Pulmonary artery endothelial cell (primary cell): ENCODE measurements at places on chromosomes 6 and 20. TPM values are rescaled to one million over a fixed set of nuclear protein-coding genes. Genes with fewer than 3 reads are reported as not detected.

AKIRIN2 gene
- 18.5 and 20.3 TPM in 2 replicates for total RNA-seq

MED23 gene
- 30.3 and 37.4 TPM in 2 replicates for total RNA-seq

FOXQ1 gene
- total RNA-seq = not detected in 2 replicates

LY6G6C gene
- not detected in 2 replicates for total RNA-seq

GMEB2 gene
- 10.0 and 10.5 TPM in 2 replicates for total RNA-seq

DNA sequence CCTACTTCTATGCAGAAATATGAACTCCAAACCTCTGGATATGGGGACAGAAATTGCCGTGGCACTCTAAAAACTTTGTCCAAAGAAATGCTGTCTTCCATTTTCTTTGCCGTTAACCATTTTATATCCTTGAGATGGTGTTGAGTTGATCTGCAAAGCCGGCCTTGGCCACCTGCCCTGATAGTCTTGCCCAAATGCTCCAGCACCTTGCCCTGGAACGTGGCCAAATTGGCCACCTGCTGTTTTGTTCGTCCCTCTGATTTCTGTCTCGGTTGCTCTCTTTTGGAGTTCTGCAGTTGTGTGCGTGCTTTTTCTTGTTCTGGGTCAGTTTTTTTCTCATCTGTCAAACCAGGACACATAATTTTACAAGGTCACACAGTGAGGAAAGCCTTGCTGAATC, 239.7 kb upstream of the GMDS start:
- no peak for DNase-seq

- no peak for DNase-seq
Observed at GRCh38 chr20:42204109-42204660, 586.0 kb upstream of the CHD6 start.

- no peak for DNase-seq
Observed at GRCh38 chr20:19944772-19945459, 72.2 kb upstream of the NAA20 start.

GRCh38 chr6:116388924-116389323, 18.2 kb downstream of the DSE start:
- no peak for DNase-seq

DNA sequence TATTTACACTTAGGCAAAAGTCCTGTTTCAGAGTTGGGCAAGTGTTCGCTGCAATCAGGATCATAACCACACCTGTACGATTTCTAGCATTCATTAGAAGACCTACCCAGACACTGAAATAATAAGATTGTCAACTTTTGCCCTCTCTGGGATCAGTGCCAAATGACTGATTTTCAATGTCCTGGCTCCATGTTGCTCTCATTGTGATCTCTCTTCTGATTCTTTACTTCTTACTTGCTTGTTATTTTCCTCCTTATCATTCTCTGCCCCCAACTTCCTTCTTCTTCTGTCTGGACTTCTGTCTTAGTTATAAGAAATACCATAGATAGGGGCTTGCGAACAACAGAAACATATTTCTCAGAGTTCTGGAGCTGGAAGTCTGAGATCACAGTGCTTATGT, 94.4 kb upstream of the BMP2 start:
- peak; percentile 75 for DNase-seq

- DNase-seq = no peak
Observed at GRCh38 chr20:40293740-40294139, 395.3 kb downstream of the MAFB start.

DNA sequence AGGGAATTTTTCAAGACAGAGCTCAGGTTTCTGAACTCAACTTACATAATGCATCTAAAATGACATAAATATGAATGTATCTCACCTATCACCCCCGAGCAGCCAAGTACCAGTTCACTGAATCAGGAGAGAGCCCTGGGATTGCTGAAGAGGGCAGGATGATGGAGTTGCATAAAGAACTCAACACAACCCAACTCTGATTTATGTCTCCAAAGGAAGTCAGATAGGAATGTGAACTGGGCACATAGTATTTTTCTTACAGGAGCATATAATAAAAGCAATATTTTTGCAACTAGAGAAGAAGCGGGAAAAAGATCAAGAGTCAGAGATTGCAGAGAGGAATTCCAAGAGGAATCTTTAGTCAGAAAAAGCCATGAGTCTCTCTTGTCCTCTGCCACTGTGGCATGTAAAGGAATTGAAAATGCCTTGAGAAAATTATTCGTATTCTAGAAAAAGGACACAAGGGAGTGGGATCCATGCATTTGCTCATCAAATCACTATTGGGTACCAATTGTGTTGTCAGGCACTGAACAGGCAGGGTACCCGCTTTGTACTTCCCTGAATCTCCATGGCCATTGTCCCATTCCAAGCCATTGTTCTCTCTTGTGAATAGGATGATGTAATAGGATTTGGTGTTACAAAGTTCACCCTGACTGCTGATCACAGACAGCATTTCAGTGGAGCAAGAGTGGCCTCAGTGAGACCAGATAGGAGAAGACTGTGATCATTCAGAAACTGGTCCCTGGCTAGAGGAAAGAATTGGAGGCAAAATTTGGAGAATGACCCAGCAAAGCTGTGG, 16.3 kb downstream of the RIN2 start:
- no peak for DNase-seq

DNA sequence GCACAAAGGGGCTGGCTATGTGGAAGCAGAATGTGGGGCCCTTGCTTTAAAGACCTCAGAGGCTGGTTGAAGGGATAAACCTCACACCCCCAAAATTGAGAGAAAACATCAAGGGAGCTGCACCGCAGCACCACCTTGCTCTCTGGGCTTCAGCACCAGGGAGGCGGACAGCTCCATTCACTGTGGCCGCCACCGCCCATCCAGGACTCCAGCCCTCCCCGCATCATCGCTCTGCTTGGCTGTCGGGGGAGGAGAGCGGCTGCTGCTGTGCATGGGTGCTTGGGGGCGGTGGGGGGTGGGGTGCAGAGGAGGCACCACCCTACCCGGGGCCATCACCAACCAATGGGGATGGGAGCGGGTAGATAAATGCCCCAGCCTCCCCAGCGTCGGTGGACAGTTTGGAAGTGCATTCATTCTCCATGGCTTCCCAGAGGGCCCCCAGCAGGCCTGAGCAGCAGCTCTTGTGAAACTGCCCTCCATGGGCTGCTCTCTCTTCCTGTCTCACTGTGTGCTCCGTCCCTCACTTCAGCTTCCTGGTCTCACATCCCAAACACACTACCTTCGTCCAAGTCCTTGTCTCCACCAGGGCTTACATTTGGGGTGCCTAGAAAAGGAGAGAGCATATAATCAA, 75.7 kb upstream of the BHLHE23 start:
- no peak for DNase-seq

DNA sequence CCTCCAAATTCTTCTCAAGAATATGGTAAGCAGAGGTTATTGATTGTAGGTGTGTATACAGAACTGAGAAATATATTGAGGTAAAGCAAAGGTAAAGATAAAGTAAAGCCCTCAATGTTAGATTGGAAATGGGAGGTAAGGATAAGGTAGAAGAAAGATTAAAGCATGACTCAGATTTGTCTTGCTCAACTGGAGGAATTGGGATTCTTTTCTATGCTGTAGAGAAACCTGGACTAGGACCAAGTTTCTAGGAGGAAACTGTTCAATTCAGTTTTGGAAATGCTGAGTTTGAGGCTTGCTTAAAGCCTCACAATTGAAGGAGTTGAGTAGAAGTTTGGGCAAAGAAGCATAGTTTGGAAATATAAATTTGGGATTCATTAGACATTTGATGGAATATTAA, 634.0 kb upstream of the PTCHD4 start:
- no peak for DNase-seq

DNA sequence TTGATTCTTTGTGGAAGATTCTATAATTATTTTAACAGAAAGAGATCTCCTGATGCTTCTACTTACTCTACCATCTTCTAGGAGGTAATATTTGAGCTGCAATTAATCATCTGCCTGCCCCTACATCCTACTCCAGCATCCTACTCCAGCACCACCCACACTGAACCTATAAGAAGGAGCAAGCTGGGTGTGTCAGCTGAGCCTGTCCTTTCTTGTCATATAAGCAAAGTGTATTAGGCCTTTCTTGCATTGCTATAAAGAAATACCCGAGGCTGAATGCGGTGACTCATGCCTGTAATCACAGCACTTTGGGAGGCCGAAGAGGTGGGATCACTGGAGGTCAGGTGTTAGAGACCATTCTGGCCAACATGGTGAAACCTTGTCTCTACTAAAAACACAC, 84.2 kb upstream of the ARG1 start:
- no peak for DNase-seq

DNA sequence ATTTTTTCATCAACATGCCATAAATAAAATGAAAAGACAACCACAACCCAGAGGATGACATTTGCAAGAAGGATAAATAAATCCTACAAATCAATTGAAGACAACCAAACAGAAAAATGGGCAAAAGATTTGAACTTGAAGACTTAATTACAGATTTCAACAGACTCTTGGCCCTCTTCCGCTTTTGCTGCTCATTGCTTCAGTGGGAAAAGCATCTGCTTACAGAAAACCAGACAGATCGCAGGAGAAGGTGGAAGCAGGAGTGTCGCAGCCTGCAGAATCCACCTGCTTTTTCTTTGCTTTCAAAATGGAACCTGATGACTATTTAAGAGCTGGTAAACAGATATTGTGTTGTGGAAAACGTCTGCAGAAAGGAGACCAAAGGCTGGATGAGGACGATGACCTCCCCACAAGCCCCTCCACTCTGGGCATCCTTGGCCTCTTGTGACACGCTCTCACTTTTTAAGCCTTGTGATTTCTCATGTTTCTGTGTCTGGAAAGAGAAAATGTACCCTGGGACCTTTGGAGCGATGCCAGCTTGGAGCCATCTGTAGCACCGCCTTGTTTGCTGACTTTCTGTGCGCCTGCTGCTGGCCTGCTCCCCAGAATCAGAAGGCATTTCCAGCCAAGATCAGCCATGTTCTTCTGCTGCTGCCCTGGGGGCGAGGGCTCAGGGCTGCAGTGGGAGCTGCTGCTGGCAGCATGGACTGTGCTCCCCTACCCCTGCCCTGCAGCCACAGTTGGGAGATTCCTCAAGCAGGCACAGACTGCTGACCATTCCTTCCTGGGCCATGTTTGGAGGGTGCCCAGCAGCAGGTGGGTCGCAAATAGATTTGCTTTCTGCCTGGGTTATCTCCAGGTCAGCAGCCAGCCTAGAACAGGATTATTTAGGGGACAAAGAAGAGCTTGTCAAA, 3.6 kb upstream of the CSTL1 start:
- no peak for DNase-seq

GRCh38 chr20:5658912-5659345, 91.3 kb upstream of the SHLD1 start:
- peak; percentile 91 for DNase-seq

- no peak for DNase-seq
Observed at GRCh38 chr6:152673236-152673635, 24.5 kb upstream of the MYCT1 start.
